Left colon (tissue), 2 donors: ENCODE measurements at places on chromosomes 13 and 19.

DNA sequence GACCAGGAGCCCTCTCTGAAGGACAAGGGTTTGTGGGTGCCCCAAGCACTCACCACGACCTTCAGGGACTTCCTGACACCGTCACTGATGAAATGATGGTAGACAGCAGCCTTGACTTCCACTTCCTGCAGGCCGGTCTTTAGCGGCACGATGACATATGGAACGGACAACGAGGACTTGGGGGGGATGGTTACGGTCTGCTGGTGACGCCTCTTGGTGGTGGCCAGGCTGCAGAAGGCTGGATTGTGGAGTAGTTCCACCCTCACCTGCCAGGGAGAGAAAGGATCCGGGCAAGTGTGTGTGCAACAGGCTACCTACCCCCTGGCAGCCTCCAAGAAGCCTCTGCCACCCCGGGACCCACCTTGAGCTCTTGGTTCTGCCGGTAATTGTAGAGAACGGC lies 23.2 kb downstream of the C3 start:
- DNase-seq = no peak

DNA sequence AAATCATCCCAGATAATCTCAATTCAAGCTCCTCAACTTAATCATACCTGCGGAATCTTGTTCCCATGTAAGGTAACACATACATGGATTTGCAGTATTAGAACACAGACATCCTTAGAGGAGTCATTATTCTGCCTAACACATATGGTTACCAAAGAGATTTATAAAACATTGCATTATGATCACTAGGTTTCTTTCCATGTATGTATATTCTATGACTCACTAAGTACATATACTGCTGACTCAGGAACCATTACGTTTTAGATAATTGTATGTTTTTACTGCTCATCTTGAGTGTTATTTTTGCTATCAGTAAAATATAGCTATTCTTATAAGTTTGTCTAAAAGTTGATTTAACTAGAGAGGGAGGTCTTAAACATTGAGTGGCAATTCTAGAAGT lies 182.9 kb downstream of the SLITRK6 start:
- no peak for DNase-seq

- DNase-seq = peak; percentile 70
Measured at GRCh38 chr19:2618611-2619010, 83.9 kb downstream of the GNG7 start.

- no peak for DNase-seq
Measured at GRCh38 chr19:9819596-9819909, 674 bp upstream of the FBXL12 start.

DNA sequence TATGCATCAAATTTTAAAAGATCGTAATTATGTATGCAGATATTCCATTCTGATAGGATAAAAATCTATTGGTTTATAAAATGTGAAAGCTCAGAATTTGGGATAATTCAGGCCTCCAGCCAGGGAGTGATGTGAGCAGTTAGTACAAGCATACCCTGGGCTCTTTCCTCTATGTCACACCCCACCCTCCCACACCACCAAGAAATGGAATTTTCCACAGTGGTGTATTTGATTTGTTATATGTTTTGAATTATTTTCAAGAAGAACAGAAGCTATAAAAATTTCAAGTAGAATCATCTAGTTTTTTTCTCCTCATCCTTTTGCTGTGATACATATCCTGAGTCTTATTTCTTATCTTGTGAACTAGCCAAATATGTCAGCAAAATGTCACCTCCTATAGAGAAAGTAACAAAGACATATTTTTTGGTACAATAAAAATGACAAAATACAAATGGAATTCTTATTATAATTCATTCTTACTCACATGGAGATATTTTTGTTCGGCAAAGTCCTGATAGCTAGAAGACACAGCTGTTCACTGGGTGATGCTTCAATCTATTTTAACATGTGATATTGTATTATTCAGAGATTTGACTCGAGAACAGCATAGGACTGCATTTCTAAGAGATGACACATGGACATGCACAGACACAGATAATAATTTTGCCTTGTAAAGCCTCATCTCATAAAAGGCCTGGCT lies 61.2 kb upstream of the FRY start:
- DNase-seq = no peak

DNA sequence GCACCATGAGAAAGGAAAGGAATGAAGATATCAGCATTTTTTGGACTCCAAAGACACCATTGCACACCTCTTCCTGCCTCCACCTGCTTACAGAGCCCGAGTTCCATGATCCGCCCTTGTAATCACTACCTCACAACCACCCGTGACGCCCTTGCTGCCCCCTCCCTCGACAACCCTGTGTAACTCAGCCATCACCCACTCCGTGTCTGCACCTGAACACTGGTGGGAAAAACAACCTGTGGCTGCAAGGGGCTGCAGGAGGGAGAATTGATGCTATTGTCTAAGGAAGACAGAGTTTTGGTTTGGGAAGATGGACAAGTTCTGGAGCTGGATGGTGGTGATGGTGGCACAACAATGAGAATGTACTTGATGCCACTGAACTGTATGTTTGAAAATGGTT lies 27.0 kb downstream of the ZIC5 start:
- no peak for DNase-seq

DNA sequence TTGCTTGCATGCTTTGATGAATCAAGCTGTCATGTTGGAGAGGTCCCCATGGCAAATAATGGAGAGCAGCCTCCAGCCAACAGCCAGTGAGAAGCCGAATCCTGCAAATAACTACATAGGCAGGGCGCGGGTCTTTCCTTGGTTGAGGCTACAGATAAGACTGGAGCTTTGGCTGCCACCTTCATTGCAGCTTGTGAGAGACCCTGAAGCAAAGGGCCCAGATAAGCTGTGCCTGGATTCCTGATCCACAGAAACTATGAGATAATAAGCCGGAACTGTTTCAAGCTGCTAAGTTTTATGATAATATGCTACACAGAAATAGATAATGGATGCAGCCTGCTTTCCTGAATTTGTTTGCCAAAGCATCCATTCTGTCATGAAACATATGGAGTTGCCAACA lies 257.0 kb downstream of the HS6ST3 start:
- DNase-seq = no peak

GRCh38 chr13:79658333-79658975 lies 177.5 kb downstream of the NDFIP2 start:
- DNase-seq = no peak

DNA sequence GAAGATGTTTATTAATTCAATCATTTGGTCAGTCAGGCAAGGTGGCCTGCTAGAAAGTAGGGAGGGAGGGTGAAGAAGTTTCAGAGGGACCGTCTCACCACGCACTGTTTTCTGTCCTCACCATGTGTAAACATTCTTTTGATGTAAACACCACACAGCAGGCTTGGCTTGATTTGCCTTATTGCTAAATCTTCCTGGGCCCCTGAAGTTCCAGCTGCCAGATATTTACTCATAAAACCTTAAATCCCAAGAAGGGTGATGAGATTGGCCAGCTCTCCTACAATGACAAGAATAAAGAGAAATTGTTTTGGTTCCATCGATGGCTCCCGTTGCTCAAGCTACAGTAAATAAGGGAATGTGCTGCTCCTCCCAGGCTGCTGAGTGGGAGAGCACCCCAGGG lies 198.2 kb upstream of the TMTC4 start:
- DNase-seq = no peak

DNA sequence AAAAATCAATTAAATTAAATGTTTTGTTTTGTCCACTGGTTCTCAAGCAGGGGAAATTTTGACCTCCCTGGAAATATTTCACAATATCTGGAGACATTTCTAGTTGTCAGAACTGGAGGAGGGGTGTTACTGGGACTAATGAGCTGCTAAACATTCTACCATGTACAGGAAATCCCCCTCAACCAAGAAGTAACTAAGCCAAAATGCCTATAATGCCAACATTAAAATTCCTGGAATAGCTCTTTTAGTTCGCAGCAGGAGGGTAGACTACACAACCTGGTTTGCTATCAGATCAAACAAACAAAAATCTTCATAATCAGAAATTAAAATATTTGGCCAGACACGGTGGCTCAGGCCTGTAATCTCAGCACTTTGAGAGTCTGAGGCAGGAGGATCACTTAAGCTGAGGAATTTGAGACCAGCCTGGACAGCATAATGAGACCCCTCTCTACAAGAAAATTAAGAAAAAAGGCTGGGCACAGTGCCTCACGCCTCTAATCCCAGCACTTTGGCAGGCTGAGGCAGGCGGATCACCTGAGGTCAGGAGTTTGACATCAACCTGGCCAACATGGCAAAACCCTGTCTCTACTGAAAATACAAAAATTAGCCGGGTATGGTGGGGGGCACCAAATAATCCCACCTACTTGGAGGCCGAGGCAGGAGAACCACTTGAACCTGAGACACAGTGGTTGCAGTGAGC lies 13.7 kb upstream of the SMARCA4 start:
- no peak for DNase-seq

- DNase-seq = peak; percentile 71
Measured at GRCh38 chr19:35509861-35510625, 3.4 kb downstream of the DMKN start.

- DNase-seq = no peak
Measured at GRCh38 chr19:16650821-16651220, 9.1 kb downstream of the SMIM7 start.

GRCh38 chr13:64930636-64931035 lies 2299.5 kb downstream of the PCDH9 start:
- no peak for DNase-seq

- no peak for DNase-seq
Measured at GRCh38 chr13:110130431-110130830, 176.5 kb downstream of the COL4A1 start.
